CD14-positive monocyte (primary cell): ENCODE measurements at places on chromosomes 11 and 22.

GRCh38 chr22:27526901-27527300, 274.7 kb downstream of the MN1 start:
- DNase-seq, result no peak

DNA sequence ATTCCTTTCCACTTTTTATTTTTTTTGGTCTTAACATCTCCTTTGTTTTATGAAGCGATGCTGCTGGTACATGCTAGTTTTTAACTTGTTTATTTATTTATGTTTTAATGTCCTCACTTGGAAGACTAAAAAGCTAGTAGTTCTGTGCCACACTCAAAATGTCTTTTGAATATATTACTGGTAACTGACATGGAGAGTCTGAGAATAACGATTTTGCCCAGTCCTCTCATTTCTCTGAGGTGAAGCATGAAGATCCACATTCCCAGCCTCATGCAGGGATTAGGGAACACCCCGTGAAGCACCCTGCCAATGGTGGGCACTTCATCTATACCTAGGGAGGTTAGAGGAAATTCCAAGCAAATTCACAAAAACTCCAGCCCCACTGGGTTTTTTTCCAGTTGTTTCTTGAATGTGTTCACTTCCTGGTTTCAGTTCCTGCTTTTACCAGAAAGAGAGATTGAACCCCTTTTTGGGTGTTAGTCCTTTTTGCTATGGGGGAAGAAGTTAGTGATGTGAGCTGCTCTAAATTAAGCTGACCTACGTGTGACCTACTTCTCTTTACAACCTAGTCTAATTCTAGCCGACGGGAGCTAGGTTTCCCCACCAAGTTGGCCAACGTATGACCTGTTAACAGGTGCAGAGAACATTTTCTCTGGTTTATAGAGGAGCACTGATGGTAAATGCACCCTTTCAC, 106.1 kb downstream of the SLC1A2 start:
- DNase-seq, result peak; percentile 93

GRCh38 chr11:7513234-7514098, at the start of gene PPFIBP2:
Gene PPFIBP2 (plus strand): TSS chr11:7513999. CDS start chr11:7549476, 35,477 bp downstream.
- peak; percentile 75 for DNase-seq

DNA sequence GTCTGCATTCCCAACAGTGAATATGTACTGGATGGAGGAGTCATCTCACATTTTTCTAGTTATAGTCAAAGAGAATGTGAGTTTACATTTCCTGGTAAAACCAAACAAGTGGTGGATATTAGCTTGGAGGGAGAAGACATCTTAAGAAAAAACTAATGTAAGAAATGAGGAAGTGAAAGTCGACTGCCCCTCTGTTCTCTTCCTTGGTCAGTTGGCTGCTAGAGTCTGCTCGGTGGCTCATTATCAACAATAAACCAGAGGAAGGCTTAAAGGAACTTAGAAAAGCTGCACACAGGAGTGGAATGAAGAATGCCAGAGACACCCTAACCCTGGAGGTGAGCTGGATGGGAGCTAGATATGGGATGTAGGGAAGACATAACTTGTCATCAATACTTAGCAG, 5.8 kb downstream of the SLC22A9 start:
- DNase-seq, result peak; percentile 19
